Central memory CD8-positive, alpha-beta T cell (primary cell): ENCODE measurements at places on chromosomes 4 and X.
A peak's percentile ranks its signal among the peaks of the same experiment; 100 is the strongest.

GRCh38 chrX:108735091-108735678, 1.2 kb downstream of the IRS4 start:
- H3K27ac ChIP-seq = no peak overlapping the region
- no peaks in the 10 kb centered on the region for H3K4me1 ChIP-seq
- DNase-seq = no peak

DNA sequence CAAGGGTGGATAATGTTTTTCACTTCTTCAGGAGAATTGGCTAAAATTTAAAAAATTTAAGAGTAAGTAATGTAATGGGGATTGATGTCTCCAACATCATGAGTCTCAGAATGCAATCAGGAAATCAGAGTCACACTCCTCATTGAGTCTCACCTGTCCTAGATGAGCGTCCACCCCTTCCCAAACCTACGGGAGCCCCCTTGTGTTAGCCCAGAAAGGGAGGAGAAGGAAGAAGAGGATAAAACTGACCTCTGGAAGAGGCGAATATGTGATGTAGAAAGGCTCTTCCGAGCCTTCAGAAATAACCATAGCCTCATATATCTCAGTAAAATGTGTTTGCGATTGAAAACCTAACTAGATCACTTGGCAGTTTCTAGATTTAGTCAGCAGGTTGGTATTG, 157.1 kb downstream of the DCLK2 start:
- DNase-seq = no peak
- H3K36me3 ChIP-seq = no peaks in the 10 kb centered on the region
- H3K4me3 ChIP-seq = no peak overlapping the region
- H3K27ac ChIP-seq = no peak overlapping the region
- H3K27me3 ChIP-seq = peaks cover 57% of the 10 kb centered on the region
- no peaks in the 10 kb centered on the region for H3K4me1 ChIP-seq

DNA sequence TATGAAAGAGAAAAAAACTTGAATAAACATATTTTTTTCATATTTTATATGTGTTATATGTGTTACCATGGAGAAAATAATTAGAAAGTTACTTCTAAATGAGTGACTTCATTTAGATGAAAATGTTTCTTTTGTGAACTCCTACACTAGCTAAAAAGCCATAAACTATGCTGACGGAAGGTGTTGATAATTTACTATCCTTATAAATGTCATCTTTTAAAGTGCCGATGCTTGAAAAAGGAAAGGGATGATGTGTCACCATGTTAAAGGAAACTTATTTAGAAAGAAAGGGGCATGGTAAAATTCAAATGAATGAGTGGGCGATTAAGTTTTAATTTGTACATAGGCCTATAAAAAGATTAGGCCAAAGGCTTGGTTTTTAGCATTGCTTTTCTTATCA, 133.8 kb downstream of the SPRY1 start:
- H3K27me3 ChIP-seq = no peaks in the 10 kb centered on the region
- no peak for DNase-seq
- no peak overlapping the region for H3K4me3 ChIP-seq
- no peaks in the 10 kb centered on the region for H3K36me3 ChIP-seq

DNA sequence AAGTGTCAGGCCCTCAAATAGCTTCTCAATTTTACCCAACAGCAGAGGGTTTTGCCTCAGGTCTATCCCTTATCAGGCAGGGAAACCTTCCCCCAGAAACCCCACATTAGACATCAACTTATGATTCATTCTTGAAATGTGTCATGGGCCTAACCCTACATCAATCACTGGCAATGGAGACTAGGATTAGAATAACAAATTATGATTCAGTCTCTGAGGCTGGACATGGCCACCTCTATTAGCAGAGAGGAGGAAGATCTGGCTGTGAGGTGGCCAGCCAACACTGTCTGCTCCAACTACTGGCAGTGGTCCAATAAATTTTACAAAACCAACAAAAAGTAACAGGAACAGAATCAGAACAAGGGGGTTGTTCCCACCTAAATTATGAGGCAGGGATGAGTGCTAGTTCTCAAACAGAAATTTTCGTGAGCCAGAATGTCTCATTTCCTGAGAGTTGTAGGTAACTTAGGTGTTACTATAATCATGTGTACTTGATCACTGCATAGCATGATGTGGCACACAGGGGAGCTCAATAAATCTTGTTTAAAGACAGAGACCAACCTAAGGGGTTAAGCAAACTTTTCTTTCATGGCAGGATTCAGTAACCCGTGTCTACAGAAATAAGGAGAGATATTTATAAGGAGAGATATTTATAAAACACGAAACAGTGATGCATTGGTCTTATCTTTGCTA, 126.8 kb downstream of the NFKB1 start:
- H3K4me1 ChIP-seq = peaks cover 44% of the 10 kb centered on the region
- H3K27me3 ChIP-seq = no peaks in the 10 kb centered on the region
- no peaks in the 10 kb centered on the region for H3K36me3 ChIP-seq
- no peak overlapping the region for H3K27ac ChIP-seq
- no peak for DNase-seq
- H3K4me3 ChIP-seq = no peak overlapping the region

GRCh38 chr4:59838236-59838635, 1361.9 kb upstream of the ADGRL3 start:
- H3K4me1 ChIP-seq = no peaks in the 10 kb centered on the region
- no peak overlapping the region for H3K27ac ChIP-seq
- no peaks in the 10 kb centered on the region for H3K36me3 ChIP-seq
- H3K4me3 ChIP-seq = no peak overlapping the region

DNA sequence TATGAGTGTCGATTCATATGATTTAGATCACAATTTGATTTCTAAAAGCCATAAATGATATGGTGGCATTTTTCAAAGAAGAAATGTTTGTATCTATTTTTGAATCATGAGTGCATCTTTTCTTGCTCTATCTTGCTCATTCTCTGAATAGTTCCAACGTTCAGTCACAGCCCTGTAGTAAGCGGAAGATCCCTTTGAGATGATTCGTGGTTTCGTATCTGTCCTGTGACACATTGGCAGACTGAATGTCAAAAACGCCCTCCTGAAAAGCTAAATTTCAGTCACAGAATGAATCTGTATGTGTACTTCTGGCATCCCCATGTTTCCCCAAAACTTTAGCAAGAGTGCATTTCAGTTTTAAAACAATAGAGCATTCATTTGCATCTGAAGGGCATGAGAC, 1066.9 kb upstream of the TENM3 start:
- no peak overlapping the region for H3K27ac ChIP-seq
- no peaks in the 10 kb centered on the region for H3K27me3 ChIP-seq
- no peaks in the 10 kb centered on the region for H3K4me1 ChIP-seq
- no peak for DNase-seq
- no peaks in the 10 kb centered on the region for H3K36me3 ChIP-seq

GRCh38 chr4:176660561-176660960, 132.2 kb downstream of the VEGFC start:
- H3K36me3 ChIP-seq = no peaks in the 10 kb centered on the region
- H3K27me3 ChIP-seq = no peaks in the 10 kb centered on the region
- DNase-seq = no peak
- H3K4me1 ChIP-seq = no peaks in the 10 kb centered on the region

GRCh38 chrX:153685751-153686696, 1.7 kb upstream of the SLC6A8 start:
- peaks cover 4% of the 10 kb centered on the region for H3K36me3 ChIP-seq
- no peaks in the 10 kb centered on the region for H3K4me1 ChIP-seq
- H3K4me3 ChIP-seq = no peak overlapping the region
- H3K27ac ChIP-seq = no peak overlapping the region
- no peak for DNase-seq
- no peaks in the 10 kb centered on the region for H3K27me3 ChIP-seq

DNA sequence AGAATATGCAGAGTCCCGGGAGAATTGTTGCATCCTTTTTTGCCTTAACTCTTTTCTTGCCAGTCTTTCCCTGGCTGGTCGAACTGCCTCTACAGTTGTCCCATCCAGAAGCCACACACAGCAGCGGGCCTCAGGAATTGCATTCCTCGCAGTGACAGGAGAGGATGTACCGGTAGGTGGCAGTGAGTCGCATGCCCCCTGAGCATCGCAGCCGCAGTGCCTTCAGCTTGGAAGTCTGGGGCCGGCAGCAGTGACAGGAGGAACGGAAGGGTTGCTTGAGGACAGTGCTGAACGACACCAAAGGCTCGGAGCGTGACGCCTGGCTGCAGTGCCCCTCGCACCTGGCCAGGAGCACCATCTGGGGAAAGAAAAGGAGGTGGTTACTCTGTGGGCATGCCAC, 23.5 kb downstream of the NDP start:
- peak overlapping the region; percentile 30 for H3K4me3 ChIP-seq
- H3K4me1 ChIP-seq = peaks cover 5% of the 10 kb centered on the region
- no peak for DNase-seq
- peak overlapping the region; percentile 59 for H3K27ac ChIP-seq
- H3K36me3 ChIP-seq = no peaks in the 10 kb centered on the region

- no peaks in the 10 kb centered on the region for H3K27me3 ChIP-seq
- H3K4me1 ChIP-seq = peaks cover 16% of the 10 kb centered on the region
- no peak overlapping the region for H3K27ac ChIP-seq
- DNase-seq = no peak
- no peaks in the 10 kb centered on the region for H3K36me3 ChIP-seq
These were observed 43.3 kb downstream of the HOPX start for GRCh38 chr4:56637791-56638190.

- no peak overlapping the region for H3K27ac ChIP-seq
- no peaks in the 10 kb centered on the region for H3K36me3 ChIP-seq
- no peak for DNase-seq
- H3K4me3 ChIP-seq = no peak overlapping the region
These were observed 25.7 kb upstream of the MND1 start for GRCh38 chr4:153318696-153319320.

DNA sequence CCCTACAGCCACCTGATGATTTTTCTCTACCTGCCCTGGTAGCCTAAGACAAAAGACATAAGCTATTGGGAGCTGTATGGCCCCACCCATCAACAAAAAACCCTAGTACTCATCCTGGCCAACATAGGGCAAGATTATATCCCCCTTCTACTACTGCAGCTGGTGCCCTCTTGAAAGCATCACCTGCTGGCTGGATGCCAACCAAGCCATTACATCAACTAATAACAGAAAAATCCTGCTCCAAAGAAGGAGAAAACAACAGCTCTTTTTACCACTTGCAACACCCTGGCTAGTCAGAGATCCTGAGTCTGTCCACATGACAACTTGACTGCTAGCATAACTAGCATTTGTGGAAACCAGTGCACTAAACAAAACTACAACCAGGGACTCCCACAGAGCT, 43.6 kb upstream of the UPRT start:
- no peak overlapping the region for H3K4me3 ChIP-seq
- no peak for DNase-seq
- no peaks in the 10 kb centered on the region for H3K36me3 ChIP-seq
- no peaks in the 10 kb centered on the region for H3K27me3 ChIP-seq

GRCh38 chrX:2829469-2830246, 928 bp downstream of the GYG2 start:
- peaks cover 15% of the 10 kb centered on the region for H3K27me3 ChIP-seq
- no peak for DNase-seq
- H3K27ac ChIP-seq = no peak overlapping the region
- no peak overlapping the region for H3K4me3 ChIP-seq

GRCh38 chr4:81485310-81485980, 13.7 kb upstream of the RASGEF1B start:
- peaks cover 6% of the 10 kb centered on the region for H3K4me1 ChIP-seq
- H3K27ac ChIP-seq = no peak overlapping the region
- H3K27me3 ChIP-seq = no peaks in the 10 kb centered on the region
- no peaks in the 10 kb centered on the region for H3K36me3 ChIP-seq
- H3K4me3 ChIP-seq = no peak overlapping the region

GRCh38 chrX:72540318-72540717, 32.3 kb downstream of the HDAC8 start:
- H3K27ac ChIP-seq = peak overlapping the region; percentile 79
- DNase-seq = no peak
- no peaks in the 10 kb centered on the region for H3K27me3 ChIP-seq
- H3K4me3 ChIP-seq = no peak overlapping the region
- peaks cover 5% of the 10 kb centered on the region for H3K36me3 ChIP-seq

GRCh38 chr4:73343432-73343831, 60.7 kb upstream of the ALB start:
- H3K4me3 ChIP-seq = no peak overlapping the region
- DNase-seq = no peak
- no peaks in the 10 kb centered on the region for H3K36me3 ChIP-seq
- H3K27me3 ChIP-seq = peaks cover 30% of the 10 kb centered on the region
- no peak overlapping the region for H3K27ac ChIP-seq

DNA sequence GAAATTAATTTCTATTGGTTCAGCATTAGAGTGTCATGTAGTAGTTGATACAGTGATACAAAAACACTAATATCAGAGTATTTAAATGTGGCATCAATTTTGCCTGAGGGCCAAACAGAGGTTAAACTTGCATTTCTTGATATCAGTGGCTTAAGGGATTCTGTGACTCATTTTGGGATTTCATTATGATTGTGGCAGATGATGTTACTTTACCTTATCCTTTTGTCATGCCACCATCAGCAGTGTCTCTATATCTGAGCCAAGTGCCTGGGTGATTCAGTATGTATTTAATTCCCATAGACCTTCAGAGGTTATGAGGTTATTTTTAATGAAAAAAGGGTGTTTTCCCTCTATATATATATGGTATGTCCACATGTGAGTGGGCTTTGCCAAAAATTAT, 582.9 kb downstream of the ADGRL3 start:
- H3K4me1 ChIP-seq = no peaks in the 10 kb centered on the region
- H3K36me3 ChIP-seq = no peaks in the 10 kb centered on the region
- no peaks in the 10 kb centered on the region for H3K27me3 ChIP-seq
- DNase-seq = no peak

- no peaks in the 10 kb centered on the region for H3K36me3 ChIP-seq
- DNase-seq = no peak
- H3K4me1 ChIP-seq = peaks cover 5% of the 10 kb centered on the region
- H3K27me3 ChIP-seq = no peaks in the 10 kb centered on the region
- no peak overlapping the region for H3K4me3 ChIP-seq
These were observed 71.6 kb downstream of the MAML3 start for GRCh38 chr4:140082391-140082755.

DNA sequence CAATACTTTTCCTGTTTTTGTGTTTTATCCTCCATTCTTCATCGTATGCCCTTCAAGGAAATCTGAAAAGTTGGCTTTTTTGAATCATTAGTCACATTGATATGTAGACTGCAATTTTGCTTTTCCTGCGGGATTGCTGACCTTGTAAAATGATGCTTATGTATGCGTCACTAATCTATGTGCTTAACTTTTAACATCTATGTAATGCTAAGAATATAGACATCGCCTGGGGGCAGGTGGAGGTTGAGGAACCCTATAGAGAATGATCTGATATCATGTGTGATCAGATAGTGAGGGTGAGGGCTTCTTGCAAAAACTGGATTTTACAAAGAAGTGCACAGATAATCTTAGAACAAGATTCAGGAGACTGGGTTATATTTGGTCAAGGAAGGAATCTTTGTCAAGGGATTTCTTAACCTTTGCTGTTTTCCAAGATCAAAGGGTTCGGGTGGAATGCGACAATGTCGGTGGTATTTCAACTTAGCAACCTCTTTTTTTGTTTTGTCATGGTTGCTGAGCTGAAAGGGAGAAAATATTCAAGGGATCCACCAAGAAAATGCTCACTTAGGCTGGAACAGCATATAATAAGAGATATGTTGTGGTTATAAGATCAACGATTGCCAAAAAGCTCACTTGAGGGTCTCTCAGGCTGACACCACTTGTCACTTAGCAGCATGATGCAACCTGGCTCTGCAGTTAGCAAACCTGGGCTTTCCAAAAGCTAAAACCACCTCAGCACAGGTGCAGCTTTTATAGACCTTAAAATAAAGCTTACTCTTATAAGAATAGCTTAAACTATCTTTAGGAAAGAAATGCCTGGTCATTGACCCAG, 70.6 kb upstream of the PUDP start:
- H3K4me1 ChIP-seq = no peaks in the 10 kb centered on the region
- H3K27me3 ChIP-seq = no peaks in the 10 kb centered on the region
- no peak for DNase-seq
- H3K27ac ChIP-seq = no peak overlapping the region
- H3K4me3 ChIP-seq = no peak overlapping the region

GRCh38 chr4:152998861-152999260, 62.7 kb downstream of the FHDC1 start:
- no peak for DNase-seq
- H3K4me1 ChIP-seq = no peaks in the 10 kb centered on the region
- H3K36me3 ChIP-seq = no peaks in the 10 kb centered on the region
- H3K4me3 ChIP-seq = no peak overlapping the region
- no peak overlapping the region for H3K27ac ChIP-seq
- H3K27me3 ChIP-seq = peaks cover 70% of the 10 kb centered on the region
